ENCODE measurements at places on chromosomes 4 and X.

GRCh38 chr4:2714061-2714770 lies 41.9 kb downstream of the TNIP2 start:
- DNase-seq = no peak

DNA sequence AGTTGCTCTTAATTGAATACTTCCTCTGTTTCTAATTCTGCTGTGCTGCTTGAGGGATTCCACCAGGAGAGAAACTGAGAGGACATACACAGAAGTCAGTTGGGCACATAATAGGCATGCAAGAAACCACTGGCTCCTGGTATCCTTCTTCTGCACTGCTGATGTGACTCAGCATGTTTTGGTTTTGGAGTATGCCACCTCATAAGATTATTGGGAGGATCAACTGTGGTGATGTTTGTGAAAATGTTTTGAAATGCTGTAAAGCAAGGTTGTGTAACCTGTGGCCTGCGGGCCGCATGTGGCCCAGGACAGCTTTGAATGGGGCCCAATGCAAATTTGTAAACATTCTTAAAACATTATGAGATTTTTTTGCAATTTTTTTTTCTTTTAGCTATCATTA lies 119.6 kb downstream of the GATB start:
- no peak for DNase-seq

DNA sequence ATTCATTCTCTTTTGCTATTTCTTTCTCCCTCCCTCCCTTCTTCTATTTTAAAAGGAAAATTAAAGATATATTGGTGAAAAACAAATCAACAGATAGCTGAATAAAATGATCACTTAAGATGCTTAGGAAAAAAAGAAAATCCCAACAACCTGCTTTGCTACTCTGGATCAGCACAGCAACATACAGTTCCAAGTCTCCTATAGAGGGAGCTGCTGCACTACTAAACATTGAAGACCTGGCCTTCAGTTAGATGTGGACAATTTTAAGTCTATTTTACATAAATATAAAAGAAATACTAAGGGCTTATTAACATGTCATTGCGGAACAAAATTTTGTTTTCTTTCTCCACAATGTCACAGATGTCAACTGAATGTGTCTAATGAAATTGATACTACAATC lies 226.4 kb downstream of the MAGEB5 start:
- no peak for DNase-seq

- no peak for DNase-seq
Measured at GRCh38 chr4:179583221-179583620, 2141.0 kb upstream of the AGA start.

DNA sequence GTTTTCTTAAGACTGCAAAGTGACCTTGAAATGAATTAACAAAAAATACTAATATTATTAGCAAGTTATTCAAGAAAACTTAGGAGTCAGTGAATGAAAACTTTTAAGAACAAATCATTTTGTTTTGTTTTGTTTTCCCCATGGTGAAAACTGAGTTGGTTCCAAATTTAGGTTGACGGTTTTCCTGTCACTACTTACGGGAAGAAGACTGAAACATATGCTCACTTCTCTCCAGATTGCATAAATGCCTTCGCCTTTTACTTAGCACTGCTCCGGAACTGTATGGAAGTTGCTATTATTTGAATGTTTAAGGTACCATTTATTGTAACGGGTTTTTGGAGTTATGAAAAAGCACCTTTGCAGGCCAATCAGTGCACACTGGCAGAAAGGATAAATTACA lies 42.8 kb downstream of the DOCK11 start:
- no peak for DNase-seq

DNA sequence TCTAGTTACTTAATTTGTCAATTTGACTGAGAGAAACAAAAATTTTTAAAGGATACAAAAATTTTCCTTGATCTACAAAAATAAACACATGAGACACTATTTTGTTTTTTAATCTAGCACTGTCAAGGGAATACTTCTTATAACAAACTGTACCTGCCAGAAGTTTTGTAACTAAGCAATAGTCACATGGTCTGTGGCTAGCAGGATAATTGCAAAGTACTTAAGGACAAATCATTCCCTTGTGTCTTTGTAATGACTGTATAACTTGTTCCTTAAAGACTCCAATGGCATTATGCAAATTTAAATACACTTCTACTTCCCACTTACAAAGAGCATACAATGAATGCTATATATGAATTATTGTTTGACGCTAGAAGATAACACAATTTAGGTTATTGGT lies 25.1 kb upstream of the ANK2 start:
- DNase-seq = no peak

DNA sequence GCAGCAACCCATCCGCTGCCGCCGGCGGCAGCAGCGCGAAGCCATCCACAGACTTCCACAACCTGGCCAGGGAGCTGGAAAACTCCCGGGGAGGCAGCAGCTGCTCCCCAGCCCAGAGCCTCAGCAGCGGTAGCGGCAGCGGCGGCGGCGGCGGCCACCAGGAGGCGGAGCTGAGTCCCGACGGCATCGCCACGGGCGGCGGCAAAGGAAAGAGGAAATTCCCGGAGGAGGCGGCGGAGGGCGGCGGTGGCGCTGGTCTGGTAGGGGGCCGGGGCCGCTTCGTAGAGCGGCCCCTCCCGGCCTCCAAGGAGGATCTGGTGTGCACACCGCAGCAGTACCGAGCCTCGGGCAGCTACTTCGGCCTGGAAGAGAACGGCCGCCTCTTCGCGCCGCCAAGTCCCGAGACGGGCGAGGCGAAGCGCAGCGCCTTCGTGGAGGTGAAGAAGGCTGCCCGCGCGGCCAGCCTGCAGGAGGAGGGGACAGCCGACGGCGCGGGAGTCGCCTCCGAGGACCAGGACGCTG lies 4.9 kb downstream of the PRDM8 start:
- peak; percentile 58 for DNase-seq

GRCh38 chr4:26238778-26239679 lies 81.8 kb upstream of the RBPJ start:
- DNase-seq = no peak

DNA sequence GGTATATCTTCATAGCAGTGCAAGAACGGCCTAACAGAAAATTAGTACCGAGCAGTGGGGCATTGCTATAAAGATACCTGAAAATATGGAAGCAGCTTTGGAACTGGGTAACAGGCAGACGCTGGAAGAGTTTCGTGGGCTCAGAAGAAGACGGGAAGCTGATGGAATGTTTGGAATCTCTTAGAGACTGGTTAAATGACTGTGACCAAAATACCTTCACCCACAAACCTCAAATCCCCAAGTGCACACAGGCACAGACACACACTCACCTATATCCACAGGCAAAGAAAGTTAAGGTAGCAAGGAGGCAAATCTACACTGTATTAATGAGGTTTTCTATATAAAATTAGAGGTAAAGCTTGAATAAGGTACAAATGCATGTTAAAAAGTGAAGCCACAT lies 14.6 kb upstream of the SPRY1 start:
- no peak for DNase-seq

DNA sequence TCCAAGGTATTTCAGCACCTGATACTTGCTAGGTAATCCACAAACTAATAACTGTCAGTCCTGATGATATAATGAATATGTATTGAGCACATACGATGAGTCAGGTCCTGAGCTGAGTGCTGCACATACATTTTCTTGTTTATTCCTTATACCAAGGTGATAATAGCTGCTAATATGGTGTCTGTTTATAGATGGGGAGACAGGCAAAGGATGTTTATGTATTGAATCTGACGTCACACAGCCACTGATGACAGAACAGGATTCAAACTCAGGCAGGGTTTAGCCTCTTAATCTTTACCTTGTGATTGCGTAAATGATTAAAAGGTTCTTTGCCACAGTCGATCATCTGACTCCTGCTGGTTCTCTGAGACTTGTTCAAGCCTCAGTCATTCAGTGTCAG lies 609.9 kb upstream of the CPEB2 start:
- no peak for DNase-seq

DNA sequence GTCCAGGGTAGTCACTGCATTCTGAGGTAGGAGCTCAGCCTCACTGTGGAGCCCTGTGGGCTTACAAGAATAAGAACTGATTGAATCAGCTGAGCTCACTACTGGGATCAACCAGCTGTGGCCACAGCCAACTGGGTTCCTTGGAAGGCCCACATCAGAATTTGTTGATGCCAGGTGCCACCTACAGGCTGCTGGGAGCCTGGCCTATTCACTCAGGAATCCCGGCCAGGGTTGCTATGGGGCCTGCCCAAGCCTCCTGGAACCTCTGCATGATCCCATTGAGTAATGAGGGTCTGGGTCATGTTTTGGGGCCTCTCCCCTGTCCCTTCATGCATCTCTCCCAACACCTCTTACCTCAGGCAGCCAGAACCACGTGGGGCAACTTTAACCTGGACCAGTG lies 53.9 kb upstream of the KIAA1210 start:
- DNase-seq = no peak

- DNase-seq = no peak
Measured at GRCh38 chr4:74933562-74934015, 673 bp downstream of the PARM1 start.

- DNase-seq = no peak
Measured at GRCh38 chr4:72006586-72006985, 25.2 kb upstream of the NPFFR2 start.

DNA sequence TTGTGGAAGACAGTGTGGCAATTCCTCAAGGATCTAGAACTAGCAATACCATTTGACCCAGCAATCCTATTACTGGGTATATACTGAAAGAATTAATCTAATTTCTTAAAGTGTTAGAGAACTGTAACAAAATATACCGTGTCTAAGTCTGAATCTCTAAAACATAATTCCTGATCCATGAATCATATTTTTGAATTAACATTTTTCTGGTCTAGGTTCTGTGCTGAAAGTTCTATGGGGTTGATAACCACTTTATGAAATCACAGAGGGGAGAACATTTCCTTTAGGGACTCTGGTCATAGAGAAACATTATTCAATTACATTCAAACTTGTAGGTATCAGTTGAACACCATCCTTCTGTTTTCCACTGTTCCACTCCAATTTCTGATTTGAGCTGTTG lies 91.9 kb upstream of the ETNPPL start:
- no peak for DNase-seq

GRCh38 chr4:88672987-88673386 lies 24.6 kb downstream of the NAP1L5 start:
- DNase-seq = no peak

DNA sequence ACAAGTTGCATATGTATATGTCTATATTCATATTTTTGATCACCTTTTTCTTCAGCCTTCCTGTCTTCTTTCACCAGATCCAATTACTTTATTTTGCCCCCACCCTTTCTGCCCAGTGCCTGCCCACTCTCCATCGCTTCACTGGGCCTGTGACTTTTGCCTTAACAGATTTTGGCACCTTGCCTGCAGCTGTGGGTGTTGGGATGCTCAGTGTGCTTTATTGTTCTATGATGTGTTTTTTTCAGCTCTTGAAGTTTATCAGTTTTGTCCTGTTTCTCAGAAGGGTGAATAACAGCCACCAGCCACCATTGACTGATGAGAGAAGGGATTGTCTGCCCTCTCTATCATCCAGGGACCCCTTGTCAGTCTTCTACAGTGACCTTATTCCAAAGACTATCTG lies 77.2 kb upstream of the GALNT7 start:
- no peak for DNase-seq

- DNase-seq = no peak
Measured at GRCh38 chr4:119581190-119581873, 47.3 kb downstream of the PDE5A start.

- no peak for DNase-seq
Measured at GRCh38 chrX:13750204-13750603, 15.7 kb downstream of the OFD1 start.

GRCh38 chr4:157977086-157977485 lies 195.7 kb downstream of the GASK1B start:
- no peak for DNase-seq

DNA sequence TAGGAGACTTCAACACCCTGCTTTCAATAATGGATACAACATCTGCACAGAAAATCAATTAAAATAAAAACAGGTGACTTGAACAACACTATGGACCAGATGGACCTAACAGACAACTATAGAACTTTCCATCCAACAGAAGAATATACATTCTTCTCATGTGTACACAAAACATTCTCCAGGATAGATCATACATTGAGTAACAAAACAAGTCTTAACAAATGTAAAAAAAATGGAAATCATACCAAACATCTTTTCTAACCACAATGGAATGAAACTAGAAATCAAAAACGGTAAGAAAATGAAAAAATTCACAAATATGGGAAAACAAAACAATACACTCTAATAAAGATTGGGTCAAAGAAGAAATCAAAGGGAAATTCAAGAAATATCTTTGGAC lies 24.7 kb downstream of the CYP2U1 start:
- DNase-seq = no peak

All from stimulated activated CD8-positive, alpha-beta memory T cell treated with anti-CD3 and anti-CD28 coated beads, Interleukin-7, amount 100 ng/mL, for 1 hour (primary cell).